ENCODE measurements at places on chromosomes 5 and 9.

- no peak for DNase-seq
These were observed 76.6 kb upstream of the CCDC152 start for GRCh38 chr5:42680046-42680445.

DNA sequence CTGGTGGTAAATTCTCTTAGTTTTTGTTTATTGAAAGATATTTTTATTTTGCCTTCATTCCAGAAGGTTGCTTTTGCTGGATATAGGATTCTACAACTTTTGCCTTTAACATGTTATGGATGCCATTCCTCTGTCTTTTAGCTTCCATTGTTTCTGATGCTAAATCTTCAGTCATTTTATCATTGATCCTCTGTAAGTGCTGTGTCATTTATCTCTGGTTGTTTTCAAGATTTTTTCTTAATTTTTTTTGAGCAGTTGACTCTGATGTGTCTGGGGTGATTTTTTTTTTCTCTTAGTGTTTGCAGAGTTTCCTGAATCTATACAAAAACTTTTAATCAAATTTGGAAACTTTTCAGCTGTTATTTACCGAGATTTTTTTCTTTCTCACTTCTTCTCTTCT is 6.4 kb downstream of the CARD6 start:
- DNase-seq, result no peak

GRCh38 chr5:148740966-148741742 is 85.3 kb upstream of the ADRB2 start:
- DNase-seq, result no peak

- no peak for DNase-seq
These were observed 97.4 kb downstream of the TMC1 start for GRCh38 chr9:72618811-72619210.

DNA sequence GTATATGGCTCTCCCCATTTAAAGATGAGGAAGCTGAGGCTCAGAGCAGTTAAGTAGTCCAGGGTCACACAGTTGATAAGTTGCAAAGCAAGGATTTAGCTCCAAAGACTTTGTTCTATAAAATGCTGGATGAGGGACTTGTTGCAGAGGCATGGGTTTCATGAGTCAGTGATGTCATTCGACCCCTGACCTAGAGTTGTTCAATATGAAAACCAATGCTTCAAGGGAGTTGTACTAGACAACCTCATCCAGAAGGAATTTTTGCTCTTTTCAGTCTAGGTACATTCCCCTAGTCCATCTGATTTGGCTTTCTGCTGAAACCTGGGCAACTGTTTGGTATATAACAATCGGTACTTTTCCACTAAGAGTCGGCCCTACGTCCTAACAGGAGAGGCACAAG is 550.4 kb downstream of the EBF1 start:
- no peak for DNase-seq

DNA sequence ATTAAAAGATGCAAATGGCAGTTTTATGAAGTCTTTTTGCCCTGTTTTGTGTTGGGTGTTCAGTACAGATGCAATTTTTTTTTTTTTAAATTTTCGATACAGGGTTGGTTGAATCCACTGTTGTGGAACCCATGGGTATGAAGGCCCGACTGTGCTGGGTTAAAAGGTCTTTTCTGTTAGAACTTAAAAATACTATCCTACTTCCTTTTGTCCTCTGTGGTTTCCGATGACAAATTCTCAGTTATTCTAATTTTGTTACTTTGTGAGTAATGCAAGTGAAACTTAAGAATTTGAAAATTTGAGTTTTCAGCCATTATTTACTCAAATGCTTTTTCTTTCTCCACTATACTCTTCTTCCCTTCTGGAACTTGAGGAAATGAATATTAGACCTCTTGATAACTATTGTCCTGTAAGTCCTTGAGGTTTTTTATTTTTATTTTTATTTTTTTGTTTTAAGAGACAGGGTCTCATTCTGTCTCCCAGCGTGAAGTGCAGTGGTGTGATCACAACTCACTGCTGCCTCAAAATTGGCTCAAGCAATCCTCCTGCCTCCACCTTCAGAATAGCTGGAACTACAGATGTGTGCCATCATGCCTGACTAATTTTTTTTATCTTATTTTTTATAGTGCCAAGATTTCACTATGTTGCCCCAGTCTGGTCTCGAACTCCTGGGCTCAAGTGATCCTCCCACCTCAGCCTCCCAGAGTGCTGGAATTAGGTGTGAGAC is 67.5 kb downstream of the ZCCHC7 start:
- no peak for DNase-seq

GRCh38 chr9:89946741-89947140 is 341.9 kb downstream of the GADD45G start:
- DNase-seq, result no peak

- DNase-seq, result no peak
These were observed 289.6 kb downstream of the SEC61B start for GRCh38 chr9:99511723-99512122.

DNA sequence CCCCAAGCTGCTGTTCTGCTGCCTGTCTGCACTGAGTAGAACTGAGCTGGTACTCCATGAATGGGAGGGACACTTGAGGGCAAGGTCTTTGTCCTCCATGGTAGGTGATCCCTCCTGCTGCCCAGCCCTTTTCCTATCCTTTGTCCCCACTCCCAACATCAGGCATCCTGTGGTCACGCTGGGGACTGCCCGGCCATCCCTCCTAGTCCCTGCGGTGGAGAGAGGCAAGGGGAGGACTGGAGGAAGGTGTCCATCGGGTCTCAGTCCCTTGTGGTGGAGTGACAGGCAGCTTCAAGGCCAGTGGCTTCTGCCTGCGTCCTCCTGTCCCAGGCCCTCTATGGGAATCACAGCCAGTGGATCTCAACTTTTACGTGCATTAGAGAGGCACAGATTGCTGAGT is 25.9 kb downstream of the ROR2 start:
- DNase-seq, result no peak

GRCh38 chr9:28923351-28923750 is 1350.1 kb upstream of the C9orf72 start:
- no peak for DNase-seq

- no peak for DNase-seq
These were observed 27.7 kb downstream of the TUT7 start for GRCh38 chr9:86326536-86326935.

GRCh38 chr5:317086-317811 is 4.3 kb upstream of the AHRR start:
- DNase-seq, result no peak

DNA sequence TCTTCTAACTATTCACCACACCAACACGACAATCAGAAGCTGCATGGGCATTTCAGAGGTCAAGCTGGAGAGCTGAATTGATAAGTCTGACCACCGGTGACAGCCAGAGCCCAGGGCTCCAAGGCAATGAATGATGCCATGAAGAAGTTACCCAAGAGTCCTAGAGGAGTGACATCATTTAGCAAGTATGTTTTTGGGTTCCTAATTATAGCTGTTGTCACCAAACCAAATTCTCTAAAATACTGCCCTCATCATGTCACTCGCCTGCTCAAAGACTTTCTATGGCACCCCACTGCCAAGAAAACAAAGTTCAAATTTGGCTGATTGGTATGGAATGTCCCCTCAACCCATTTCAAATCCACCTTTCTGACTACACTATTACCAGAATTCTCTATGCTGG is 235.1 kb downstream of the SPOCK1 start:
- DNase-seq, result no peak

GRCh38 chr9:81268048-81268447 is 421.3 kb downstream of the TLE1 start:
- DNase-seq, result no peak

DNA sequence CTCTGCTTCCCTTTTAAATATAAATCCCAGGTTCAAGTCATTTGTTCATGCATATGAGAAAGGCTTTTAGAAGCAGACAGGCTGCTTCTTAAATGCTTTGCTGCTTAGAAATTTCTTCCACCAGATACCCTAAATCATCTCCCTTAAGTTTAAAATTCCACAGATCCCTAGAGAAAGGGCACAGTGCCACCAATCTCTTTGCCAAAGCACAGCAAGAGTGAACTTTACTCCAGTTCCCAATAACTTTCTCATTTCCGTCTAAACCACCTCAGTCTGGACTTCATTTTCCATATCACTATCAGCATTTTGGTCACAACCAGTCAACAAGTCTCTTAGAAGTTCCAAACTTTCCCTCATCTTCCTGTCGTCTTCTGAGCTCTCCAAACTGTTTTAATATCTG is 679.8 kb upstream of the FTMT start:
- no peak for DNase-seq

- no peak for DNase-seq
These were observed 10.5 kb upstream of the TRAF1 start for GRCh38 chr9:120937127-120937526.

DNA sequence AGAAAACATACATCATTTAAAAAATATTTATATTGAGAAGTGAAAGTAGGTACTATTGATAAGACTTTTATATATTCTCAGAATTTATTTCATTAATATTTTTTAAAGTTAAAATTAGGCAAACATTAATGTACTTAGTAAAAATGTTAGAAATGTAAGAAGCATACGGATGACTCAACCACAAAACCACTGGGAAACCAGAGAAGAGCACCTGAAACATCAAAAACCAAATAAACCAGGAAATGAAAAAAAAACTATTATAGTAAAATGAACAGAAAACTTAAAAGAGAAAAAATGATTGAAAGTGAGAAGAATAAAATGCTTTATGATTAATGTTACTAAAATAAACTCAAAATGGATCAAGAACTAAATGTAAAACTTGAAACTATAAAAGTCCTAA is 233.2 kb upstream of the DAB2 start:
- DNase-seq, result no peak

DNA sequence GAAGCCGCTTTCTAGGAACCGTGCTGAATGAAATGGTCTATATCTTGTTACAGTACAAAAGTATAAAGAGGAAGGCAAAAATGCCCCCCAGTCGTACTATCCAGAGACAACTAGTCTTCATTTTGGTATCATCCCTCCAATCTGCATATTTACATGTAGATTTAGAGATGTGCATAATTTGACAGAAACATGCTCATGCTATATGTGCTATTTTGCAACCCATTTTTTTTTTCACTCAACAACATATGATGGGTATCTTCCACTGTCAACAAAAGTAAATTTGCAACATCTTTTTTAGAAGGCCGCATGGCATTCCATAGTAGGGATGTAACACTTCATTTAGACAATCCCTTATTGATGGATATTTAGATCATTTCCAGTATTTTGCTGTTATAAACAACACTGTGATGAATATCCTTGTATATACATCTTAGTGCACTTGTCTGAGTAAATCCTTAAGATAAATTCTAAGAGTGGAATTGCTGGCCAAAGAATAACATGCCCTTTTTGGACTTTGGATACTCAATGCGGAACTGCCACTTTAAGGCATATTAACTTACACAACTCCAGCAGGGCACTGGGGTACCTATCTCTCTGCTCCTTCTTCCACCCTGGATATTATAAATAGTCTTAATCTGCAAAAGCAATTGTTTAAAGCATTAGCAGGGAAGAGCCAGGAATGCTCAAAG is 71.1 kb upstream of the SH3PXD2B start:
- no peak for DNase-seq

- no peak for DNase-seq
These were observed 151.6 kb downstream of the SIL1 start for GRCh38 chr5:139046551-139046950.

GRCh38 chr5:73592551-73592950 is 27.0 kb downstream of the UTP15 start:
- DNase-seq, result no peak

- DNase-seq, result no peak
These were observed 32.3 kb upstream of the LPCAT1 start for GRCh38 chr5:1555808-1556731.

DNA sequence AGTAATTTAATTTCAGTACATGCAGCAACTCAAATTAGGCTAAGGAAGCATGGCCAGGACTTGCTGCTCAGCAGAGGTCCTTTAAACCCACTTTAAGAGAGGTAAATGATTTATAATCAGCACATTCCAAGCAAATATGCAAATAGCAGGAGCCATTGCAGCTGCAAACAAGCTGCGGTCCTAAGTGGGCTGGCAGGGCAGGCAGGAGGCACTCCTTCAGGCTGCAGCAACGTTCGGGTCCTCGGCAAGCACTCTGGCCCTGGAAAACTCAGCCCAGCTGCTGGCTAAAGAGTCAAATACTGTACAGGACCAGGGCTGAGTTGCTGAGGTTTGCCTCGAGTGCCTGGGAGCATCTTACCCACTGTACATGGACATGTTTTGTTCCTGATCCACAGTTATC is 126.9 kb downstream of the FSTL4 start:
- DNase-seq, result no peak

- DNase-seq, result no peak
These were observed 71.9 kb upstream of the LARP1 start for GRCh38 chr5:154683101-154683880.

- no peak for DNase-seq
These were observed 2.0 kb downstream of the UBE2R2 start for GRCh38 chr9:33818847-33819500.

DNA sequence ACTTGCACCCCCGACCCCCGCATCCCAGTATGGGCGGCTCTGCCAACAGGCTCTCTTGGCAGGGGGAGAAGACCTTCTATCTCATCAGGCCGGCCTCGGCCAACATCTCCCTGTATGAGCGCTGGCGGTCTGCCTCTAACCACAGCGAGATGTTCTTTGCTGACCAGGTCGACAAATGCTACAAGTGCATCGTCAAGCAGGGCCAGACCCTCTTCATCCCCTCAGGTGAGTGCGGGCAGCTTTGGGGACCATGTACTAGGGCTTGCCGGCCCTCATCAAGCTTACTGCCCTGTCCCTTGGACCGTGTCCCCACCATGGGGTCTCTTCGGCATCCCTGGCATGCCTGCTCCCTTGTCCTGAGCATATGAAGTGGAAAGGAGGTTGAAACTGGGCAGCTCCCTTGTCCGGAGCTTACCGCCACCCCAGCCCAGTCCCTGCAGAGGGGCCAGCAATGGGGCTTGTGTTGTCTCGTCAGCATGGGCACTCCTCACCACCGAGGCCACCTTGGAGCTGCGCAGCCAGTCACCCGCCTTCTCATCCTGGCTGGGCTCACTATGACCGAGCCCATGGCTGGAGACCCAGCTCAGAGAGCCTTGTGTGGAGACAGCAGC is 78.1 kb downstream of the PHF2 start:
- no peak for DNase-seq

GRCh38 chr5:93583439-93583767 is 381 bp downstream of the NR2F1 start:
- DNase-seq, result no peak

- DNase-seq, result no peak
These were observed 8.5 kb upstream of the GOLGA1 start for GRCh38 chr9:124949387-124949786.

DNA sequence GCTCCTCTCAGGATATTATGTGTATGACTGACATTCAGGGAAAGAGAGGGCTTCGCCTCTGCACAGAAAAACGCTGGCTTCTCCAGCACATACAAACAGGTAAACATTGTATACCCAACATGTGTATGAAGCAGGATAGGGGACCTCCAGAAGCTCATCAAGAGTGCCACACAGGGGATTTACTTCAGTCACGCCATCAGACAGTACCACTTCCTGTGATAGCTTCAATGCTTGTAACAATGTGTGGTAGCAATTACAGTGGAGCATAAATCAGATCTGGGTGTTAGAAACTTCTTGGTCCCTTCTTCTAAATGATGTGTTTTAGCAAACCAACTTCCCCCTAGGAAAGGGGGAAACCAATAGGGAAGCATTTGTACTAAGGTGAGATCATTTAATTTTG is 160.8 kb downstream of the TSSK1B start:
- no peak for DNase-seq

- no peak for DNase-seq
These were observed 1.2 kb upstream of the SLC4A9 start for GRCh38 chr5:140358738-140359310.
